Epithelial cell of alveolus of lung (primary cell): ENCODE measurements at places on chromosomes 3 and 15. TPM values are rescaled to one million over a fixed set of nuclear protein-coding genes. Genes with fewer than 3 reads are reported as not detected.

The CD80 gene
- not detected in 2 replicates for total RNA-seq

The PSMD6 gene
- 80.1 and 83.7 TPM in 2 replicates for total RNA-seq

The ENTPD3 gene
- total RNA-seq, result 1.2 TPM in 1 of 2 replicates, not detected in the other

The PCOLCE2 gene
- 1.6 and 2.6 TPM in 2 replicates for total RNA-seq

The UACA gene
- total RNA-seq, result 17.3 and 56.5 TPM in 2 replicates

The FETUB gene
- total RNA-seq, result not detected in 2 replicates

The GATM gene
- total RNA-seq, result 0.13 and 0.96 TPM in 2 replicates

The HYAL3 gene
- total RNA-seq, result 7.4 and 13.4 TPM in 2 replicates

The MYO5C gene
- total RNA-seq, result 0.26 TPM in 1 of 2 replicates, not detected in the other

The ZDHHC23 gene
- 0.39 TPM in 1 of 2 replicates, not detected in the other for total RNA-seq

The MAP1A gene
- 26.2 and 29.1 TPM in 2 replicates for total RNA-seq

The UCN2 gene
- 3.1 and 3.7 TPM in 2 replicates for total RNA-seq

The CKMT1A gene
- total RNA-seq, result not detected in 2 replicates

The CDHR4 gene
- total RNA-seq, result 0.16 TPM in 1 of 2 replicates, not detected in the other

The ECE2 gene
- total RNA-seq, result not detected in 2 replicates

The LMAN1L gene
- total RNA-seq, result not detected in 2 replicates

The PRR20G gene
- not detected in 2 replicates for total RNA-seq

The ATP13A4 gene
- total RNA-seq, result 0.72 TPM in 1 of 2 replicates, not detected in the other

The GPR156 gene
- total RNA-seq, result 0.78 and 1.0 TPM in 2 replicates

The CNBP gene
- 251 and 330 TPM in 2 replicates for total RNA-seq

The KBTBD13 gene
- total RNA-seq, result 0.13 TPM in 1 of 2 replicates, not detected in the other

The CTXND1 gene
- 1.1 TPM in 1 of 2 replicates, not detected in the other for total RNA-seq

The STAB1 gene
- 0.39 and 0.80 TPM in 2 replicates for total RNA-seq

The OIP5 gene
- total RNA-seq, result 1.7 and 8.9 TPM in 2 replicates

The SLC9C1 gene
- 0.26 TPM in 1 of 2 replicates, not detected in the other for total RNA-seq

The VGLL3 gene
- 12.7 and 43.7 TPM in 2 replicates for total RNA-seq

The ZMYND10 gene
- 0.48 and 1.4 TPM in 2 replicates for total RNA-seq

The TMEM39A gene
- total RNA-seq, result 31.0 and 64.1 TPM in 2 replicates

The SI gene
- total RNA-seq, result not detected in 2 replicates

The CLCN2 gene
- 1.7 and 6.5 TPM in 2 replicates for total RNA-seq

The TGM4 gene
- total RNA-seq, result not detected in 2 replicates

The NR2E3 gene
- total RNA-seq, result not detected in 2 replicates

The TMEM266 gene
- 0.39 TPM in 1 of 2 replicates, not detected in the other for total RNA-seq

The XIRP1 gene
- not detected in 2 replicates for total RNA-seq

The TUSC7 gene
- not detected in 2 replicates for total RNA-seq

The CLSTN2 gene
- total RNA-seq, result under 0.01 and 0.24 TPM in 2 replicates

The INAFM2 gene
- total RNA-seq, result 10.7 and 12.2 TPM in 2 replicates

The NEK11 gene
- 0.32 and 2.2 TPM in 2 replicates for total RNA-seq

The SLC2A2 gene
- not detected in 2 replicates for total RNA-seq

The EPHA3 gene
- total RNA-seq, result 0.40 and 0.78 TPM in 2 replicates

The SLC12A1 gene
- total RNA-seq, result 0.13 TPM in 1 of 2 replicates, not detected in the other

The C3orf85 gene
- total RNA-seq, result not detected in 2 replicates

The CFAP100 gene
- total RNA-seq, result not detected in 2 replicates

The MUC4 gene
- total RNA-seq, result 0.39 TPM in 1 of 2 replicates, not detected in the other

The SRP14 gene
- total RNA-seq, result 239 and 417 TPM in 2 replicates

The RPSA gene
- total RNA-seq, result 2,873 and 2,933 TPM in 2 replicates

The FHIT gene
- 1.3 and 9.4 TPM in 2 replicates for total RNA-seq

The STRC gene
- total RNA-seq, result not detected in 2 replicates

The IL12A gene
- total RNA-seq, result 4.4 and 6.9 TPM in 2 replicates

The PPM1L gene
- total RNA-seq, result 2.2 and 3.4 TPM in 2 replicates

The GPR62 gene
- total RNA-seq, result 0.08 TPM in 1 of 2 replicates, not detected in the other

The CADM2 gene
- total RNA-seq, result under 0.01 and 0.16 TPM in 2 replicates

The TRIM42 gene
- not detected in 2 replicates for total RNA-seq

The EEFSEC gene
- total RNA-seq, result 5.7 and 14.7 TPM in 2 replicates
